ENCODE measurements at places on chromosomes 1 and 21. TPM values are rescaled to one million over a fixed set of nuclear protein-coding genes. Genes with fewer than 3 reads are reported as not detected.

- DNase-seq = no peak
Measured at GRCh38 chr1:198672124-198672523, 33.3 kb downstream of the PTPRC start.

The FMO3 gene
- not detected for total RNA-seq

GRCh38 chr21:23162198-23162946 is 2164.2 kb downstream of the NCAM2 start:
- no peak for DNase-seq

The KRTAP7-1 gene
- not detected for total RNA-seq

DNA sequence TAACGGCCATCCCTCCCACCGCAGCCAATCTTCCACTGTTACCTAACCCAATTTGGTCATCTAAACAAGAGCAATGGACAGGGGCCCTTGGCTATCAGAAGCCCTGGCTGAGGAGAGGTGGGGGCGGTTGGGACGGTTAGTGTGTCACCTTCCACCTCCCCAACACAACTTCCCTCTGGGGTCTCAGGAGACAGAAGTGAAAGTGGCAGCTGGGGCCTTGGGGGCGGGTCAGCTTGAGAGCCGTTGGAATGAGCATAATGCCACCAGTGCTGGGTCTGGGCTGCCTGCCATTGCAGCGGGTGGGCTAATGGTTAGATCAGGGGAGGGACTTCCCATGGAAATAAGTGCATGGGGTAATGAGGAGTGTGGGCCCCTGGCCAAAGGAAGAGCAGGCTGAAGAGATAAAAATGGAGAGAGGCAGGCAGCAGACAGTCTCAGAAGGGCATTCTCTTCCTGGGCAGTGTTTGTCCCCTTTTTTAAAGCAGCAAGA is 7.9 kb downstream of the MEF2D start:
- no peak for DNase-seq

DNA sequence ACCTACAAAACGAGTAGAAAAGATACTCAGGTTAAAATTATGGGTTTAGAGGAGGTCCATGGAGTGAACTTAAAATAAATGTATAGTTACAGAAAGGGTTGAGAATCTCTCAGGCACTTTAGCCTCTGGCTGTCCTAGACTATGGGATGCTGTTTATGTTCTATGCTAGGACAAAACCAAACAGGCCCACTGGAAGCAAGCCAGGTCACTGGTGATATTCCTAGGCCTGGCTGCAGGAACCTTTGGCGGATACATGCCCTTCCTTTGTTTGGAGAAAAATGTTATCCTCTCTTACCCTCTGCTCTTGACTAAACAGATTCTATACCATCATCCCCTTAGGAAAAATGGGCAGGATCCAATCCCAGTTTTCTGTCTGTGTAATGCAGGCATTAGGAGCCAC is 90.7 kb upstream of the DUSP10 start:
- DNase-seq = no peak

The AKR7A3 gene
- total RNA-seq = 1.5 TPM

- no peak for DNase-seq
Measured at GRCh38 chr1:70738624-70739023, 309.0 kb downstream of the PTGER3 start.

The SLAMF1 gene
- total RNA-seq = 9.8 TPM

DNA sequence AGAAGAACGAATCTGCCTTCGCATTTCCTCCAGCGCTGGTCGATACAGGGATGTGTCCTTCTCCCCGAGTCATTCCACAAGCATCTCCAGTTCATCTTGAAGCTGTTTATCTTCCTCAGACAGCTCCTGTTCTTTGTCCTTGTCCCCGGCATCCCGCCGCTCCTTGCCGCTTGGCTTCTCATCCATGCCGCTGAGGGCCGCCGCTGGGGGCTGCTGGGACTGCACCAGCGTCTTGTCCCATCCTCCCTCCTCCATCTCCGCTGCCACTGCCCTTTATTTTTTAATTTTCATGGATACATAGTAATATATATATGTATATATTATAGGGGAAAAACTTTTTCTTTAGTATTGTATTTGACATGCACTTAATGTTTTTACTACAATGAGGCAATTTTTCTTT is 53.4 kb downstream of the FMN2 start:
- no peak for DNase-seq

DNA sequence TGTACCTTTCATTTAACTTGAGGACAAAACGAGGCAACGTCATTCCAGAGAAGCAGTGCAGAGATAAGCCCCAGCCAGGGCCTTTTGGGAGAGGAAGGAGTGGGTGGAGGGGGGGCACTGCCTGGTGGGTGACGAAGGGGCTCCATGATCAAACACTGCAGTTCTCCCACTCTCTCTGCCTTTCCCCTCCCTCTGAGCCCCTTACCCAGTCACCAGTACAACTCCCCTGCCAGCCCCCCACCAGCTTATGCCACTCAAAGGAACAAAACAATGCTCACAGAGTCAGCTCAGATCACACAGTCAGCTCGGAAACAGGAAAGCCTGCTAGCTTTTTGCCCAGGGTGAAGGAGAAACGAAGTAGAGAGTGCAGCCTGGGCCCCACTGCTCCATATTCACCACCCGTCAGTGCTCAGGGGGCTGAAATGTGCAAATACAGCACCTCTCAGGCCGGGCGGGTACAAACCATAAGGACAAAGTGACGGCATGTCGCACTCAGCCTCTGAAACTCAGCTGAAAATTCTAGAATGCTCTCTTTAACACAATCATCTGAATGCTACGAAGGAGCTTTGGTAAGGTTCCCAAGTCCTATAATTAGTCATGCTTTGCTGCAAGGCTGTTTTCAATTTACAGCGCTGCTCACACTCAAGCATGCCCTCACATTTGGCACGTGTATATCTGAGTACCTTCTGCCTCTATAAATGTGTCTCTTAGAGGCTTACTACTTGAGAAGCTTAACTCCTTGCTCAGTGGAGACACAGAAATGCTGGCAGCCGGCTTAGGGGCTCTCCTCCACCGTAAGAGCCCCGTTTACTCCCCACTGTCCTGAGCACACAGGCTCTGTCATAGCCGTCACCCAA is 65.8 kb upstream of the RAB4A start:
- no peak for DNase-seq

The FAM167B gene
- total RNA-seq = 1.5 TPM

- no peak for DNase-seq
Measured at GRCh38 chr1:245153552-245154428, 995 bp upstream of the KIF26B start.

DNA sequence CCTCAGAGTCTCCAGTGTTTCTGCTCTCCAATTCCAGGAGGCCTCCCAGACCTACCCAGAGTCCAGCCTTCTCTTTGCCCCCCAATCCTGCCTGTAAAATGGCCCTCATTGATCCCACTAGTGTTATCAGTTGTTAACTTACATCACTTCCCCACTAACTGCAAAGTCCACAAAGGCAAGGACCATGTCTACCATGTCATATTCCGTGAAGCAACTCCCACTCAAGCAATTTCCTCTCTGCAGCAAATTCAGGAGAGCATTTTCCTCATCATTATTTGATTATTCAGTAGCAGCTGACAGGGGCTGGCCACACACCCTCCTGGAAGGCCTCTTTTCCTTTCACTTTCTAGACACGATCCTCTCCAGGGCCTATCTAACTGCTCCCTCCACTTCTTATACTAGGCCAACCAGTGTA is 153.5 kb downstream of the RERE start:
- no peak for DNase-seq

The S100A7 gene
- total RNA-seq = not detected

The VASH2 gene
- not detected for total RNA-seq

The UBE2U gene
- total RNA-seq = not detected

DNA sequence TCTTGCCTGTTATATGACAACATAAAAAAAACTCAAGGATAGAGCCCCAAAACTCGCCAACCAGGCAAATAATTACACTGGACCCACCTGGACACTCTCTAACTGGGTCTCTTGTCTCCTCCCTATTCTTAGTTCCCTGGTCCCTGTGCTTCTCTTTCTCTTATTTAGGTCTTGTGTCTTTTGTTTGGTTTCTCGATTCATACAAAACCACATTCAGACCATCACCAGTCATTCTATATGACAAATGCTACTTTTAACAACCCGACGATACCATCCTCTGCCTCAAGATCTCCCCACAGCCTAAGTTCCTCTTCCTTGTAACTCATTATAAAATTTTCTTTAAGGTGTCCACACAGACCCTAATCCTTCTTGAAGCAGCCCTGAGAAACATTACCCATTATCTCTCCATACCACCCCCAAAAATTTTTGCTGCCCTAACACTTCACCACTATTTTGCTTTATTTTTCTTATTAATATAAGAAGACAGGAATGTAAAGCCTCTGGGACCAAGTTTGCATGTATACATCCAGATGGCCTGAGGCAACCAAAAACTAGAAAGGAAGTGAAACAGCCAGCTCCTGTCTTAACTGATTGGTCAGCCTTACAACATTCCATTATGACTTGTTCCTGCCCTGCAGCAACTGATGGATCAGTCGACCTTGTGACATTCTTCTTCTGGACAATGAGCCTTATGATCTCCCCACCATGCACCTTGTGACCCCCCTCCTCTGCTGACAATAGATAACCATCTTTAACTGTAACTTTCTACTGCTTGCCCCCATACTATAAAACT is 638.2 kb downstream of the AMY1C start:
- DNase-seq = no peak

- DNase-seq = no peak
Measured at GRCh38 chr1:89287181-89288050, 14.8 kb upstream of the GBP5 start.

The FAM43B gene
- not detected for total RNA-seq

The LCA5L gene
- total RNA-seq = 0.77 TPM

DNA sequence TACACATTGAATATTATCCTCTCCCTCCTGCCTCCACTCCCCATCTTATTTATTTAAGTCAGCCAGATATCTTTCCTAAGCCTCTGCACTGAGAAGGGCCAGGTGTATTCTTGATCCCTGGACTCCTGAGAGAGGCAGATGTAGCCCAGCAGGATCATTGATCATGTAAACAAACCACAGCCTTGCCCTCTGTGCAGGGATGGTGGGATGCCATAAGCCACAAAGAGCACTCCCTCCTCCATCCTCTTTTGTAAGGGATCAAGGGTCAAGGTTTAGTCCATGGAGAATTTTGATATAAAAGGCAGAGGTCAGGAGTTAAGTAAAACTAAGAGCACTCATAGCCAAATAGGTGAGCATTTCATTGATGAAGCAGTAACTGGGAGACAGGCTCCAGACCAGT is 17.3 kb downstream of the PHGDH start:
- no peak for DNase-seq

The CD101 gene
- not detected for total RNA-seq

DNA sequence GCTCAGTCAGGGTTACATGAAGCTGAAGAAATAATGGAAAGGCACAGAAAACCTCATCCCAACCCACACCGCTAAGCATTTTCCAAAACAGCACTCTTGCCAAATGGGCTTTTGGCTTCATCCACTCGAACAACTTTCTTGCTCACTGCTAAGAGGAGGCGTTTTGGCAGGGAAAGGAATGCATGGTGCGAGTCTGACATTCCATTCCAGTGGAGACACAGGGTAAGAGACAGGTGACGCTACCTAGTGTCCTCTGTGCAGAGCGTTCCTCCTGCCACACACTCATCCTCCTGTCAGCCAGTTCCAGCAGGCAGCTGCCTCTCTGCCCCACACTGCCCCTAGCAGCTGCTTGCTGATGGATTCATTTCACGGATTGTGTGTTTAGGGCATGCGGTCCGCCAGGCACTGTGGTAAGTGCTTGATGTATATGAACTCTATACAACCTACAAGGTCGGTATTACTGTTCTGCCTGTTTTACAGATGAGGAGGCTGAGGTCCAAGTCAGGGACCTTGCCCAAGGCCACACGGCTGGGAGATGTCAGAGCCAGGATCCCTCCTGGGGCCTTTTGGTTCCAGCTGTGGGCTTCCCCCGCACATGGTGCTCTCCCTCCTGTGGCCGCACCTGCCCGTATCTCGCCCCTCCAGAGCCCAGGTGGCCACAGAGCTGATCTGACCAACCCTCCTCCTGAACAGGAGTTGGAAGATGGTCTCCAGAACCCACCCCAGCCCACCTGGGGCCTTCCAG is 25.7 kb upstream of the BACE2 start:
- DNase-seq = no peak

DNA sequence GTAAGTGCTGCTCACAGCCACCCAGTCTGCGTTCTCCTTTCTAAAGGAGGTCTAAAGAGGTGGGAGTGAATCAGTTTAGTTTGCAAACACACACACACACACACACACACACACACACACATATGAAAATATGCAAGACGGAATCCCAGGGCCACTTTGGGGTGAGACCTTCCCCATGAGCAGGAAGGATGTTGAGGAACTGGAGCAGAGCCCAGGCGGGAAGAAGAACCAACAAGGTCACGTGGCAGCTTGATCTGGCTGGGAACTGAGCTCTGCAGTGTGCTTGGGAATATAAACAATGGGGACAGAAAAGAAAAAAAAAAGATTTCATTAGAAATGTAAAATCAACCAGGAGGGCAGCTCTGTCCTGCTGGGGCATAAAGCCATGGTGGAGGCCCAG is 32.6 kb downstream of the OR2G3 start:
- no peak for DNase-seq

The CELA3A gene
- total RNA-seq = not detected

DNA sequence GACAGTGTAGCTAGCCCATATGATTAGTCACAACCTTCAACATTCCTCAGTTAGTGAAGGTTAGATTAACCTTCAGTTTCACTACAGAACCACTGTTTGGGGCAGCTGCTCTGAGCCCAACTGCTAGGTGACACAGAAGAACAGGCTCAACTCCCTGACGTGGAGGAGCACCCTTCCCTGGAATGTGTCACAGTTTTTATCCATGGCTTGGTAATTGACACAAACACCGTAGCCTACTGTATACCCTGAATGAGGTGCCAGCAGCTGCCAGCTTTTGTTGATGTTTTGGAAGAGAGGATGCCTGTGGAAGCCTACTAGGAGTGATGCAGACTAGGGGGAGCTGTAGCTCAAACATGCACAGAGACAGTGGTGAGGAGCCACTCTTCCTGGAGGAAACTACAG is 56.6 kb upstream of the CR2 start:
- no peak for DNase-seq

DNA sequence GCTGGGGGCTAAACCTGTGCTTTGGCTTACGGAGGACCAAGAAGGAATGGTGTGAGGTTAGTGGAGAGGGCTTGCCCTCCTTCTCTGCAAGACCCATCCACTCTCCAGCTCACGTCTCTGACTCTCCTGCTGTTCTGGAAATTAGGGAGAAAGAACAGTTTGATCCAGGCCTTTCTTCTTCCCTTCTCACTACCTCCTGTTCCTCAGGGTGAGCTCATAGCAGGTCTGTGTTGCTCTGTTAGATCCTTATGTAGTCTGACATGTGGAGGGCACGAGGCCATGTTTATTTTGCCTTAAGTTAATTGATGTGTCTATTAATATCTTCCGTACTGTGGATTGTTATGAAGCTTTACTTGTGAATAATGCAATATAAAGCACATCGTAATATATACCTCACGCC is 315.0 kb downstream of the GRIK1 start:
- no peak for DNase-seq

DNA sequence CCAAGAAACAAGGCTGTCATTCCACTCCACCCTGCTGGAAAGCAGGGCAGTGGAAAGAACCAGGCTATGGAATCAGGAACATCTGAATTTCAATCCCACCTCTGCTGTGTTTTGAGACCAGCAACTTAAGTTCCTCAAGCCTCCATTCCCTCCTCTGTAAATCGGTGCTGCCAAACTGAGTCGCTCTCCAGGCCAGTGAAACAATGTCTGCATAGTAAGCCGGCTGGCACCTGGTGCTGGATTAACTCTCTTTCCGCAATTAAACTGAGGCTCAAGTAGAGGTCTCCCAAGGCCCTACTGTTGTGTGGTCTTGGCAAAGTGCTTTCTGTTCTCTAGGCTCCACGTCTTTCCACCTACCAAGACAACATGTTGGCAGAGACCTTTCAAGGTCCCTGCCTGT is 65.3 kb downstream of the SSBP3 start:
- DNase-seq = no peak

The NID1 gene
- not detected for total RNA-seq

- no peak for DNase-seq
Measured at GRCh38 chr1:209607102-209607794, 23.7 kb downstream of the CAMK1G start.

All from naive thymus-derived CD8-positive, alpha-beta T cell (primary cell).